ENCODE measurements at places on chromosomes 12 and 14. TPM values are rescaled to one million over a fixed set of nuclear protein-coding genes. Genes with fewer than 3 reads are reported as not detected.

The NUAK1 gene
- 31.5 TPM for total RNA-seq

DNA sequence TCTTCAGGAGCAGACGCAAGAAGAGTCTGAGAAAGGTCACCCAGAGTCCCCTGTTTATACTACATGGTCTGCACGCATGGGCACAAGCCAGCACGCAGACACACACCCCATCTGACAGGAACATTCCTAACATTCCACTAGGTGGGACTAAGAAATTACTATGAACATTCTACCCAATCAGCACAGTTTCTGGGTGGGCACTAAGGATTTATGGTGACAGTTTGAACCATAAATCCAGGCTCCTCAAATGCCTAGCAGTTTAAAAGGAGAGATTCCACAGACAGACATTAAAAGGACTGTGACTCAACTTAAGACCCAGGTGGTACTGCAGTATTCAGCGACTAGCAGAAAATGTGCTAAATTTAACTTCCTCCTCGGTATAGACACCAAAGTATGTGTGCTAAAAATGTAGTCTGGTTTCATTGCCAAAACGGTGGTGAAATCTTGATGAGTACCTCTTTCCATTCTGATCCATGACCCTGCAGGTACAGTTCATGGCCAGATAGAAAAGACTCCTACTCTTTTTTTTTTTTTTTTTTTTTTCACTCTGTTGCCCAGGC is 16.2 kb downstream of the ABHD4 start:
- DNase-seq: peak; percentile 58

- DNase-seq: peak; percentile 58
Measured at GRCh38 chr14:75877292-75877691, 104.5 kb downstream of the TGFB3 start.

DNA sequence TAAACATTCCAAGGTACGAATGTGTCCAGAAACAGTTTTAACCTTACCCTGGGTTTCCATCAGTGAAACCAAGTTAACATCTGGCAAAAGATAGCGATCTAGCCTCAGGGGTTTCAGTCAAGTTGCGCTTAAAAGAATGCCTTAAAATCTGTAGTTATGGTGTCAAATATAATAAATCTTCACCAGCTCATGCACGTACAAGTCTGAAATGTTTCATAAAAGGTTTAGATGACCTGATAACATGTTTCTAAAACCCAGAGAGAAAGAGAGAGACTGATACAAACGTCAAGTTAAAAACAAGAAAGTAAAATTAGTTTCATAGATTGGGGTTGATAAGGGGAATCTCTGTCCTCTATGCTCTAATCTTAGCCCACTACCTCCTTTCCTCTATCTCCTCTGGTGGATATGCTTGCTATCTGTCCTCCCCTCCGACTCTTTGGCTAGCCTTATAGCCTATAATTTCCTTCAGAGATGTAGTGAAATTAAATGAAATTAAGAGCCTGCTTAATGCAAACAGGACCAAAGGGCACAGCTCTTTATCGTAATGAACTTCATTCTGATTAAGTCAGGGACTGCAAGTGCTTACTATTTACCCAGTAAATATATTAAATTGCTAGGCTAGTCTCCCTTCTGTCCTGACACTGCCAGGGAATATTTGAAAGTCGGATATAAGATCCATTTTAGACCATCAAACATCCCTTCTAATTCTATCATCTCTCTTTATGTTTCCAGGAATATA is 18.4 kb upstream of the FOS start:
- DNase-seq: peak; percentile 7

DNA sequence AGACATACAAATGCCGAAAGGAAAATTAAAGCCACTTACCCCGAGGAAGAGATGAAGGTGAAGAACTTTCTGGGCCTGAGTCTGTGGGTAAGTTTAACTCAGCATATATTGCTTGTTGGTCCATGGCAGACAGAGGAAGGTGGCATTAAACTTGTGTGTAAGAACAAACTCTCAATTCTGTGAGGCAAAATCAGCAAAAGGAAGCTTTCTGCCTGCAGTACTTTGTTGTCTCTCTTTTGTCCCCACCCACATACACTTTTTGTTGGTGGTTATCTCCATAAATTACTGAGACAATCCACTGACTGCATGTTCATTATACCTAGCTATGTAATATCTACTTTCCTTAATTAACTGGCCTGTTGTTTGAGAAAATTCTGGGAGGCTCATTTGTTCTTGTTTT is at the start of gene KLRB1:
Gene KLRB1 (minus strand): TSS at position 201 of the 400 bp plus-strand sequence. CDS start 77 bp downstream, at position 124.
- DNase-seq: no peak

The ARHGDIB gene
- total RNA-seq: 23.0 TPM

GRCh38 chr12:116257215-116257614 is 20.3 kb downstream of the MED13L start:
- DNase-seq: peak; percentile 24

The COQ5 gene
- total RNA-seq: 45.9 TPM

The PLD4 gene
- total RNA-seq: 7.7 TPM

DNA sequence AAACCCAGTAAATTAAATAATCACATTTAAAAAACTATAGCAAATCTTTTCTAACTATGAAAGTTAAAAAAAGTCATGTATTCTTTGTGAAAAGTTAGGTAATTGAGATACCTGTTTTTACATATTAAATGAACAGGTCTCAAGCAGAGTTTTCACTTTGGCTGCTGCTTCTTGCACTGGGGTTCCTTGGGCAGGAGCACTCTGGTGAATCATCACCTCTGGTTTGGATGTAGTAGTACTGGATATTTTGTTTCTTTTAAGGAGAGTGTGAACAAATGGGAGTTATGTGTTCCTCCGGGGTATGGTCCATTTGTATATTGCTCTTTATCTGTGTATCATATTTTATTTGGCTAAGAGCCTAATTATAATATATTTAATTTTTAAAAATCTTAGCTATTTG is 82.7 kb downstream of the FUT8 start:
- no peak for DNase-seq

- DNase-seq: peak; percentile 59
Measured at GRCh38 chr12:67069451-67070306, 199.5 kb upstream of the CAND1 start.

The GARIN6 gene
- not detected for total RNA-seq

DNA sequence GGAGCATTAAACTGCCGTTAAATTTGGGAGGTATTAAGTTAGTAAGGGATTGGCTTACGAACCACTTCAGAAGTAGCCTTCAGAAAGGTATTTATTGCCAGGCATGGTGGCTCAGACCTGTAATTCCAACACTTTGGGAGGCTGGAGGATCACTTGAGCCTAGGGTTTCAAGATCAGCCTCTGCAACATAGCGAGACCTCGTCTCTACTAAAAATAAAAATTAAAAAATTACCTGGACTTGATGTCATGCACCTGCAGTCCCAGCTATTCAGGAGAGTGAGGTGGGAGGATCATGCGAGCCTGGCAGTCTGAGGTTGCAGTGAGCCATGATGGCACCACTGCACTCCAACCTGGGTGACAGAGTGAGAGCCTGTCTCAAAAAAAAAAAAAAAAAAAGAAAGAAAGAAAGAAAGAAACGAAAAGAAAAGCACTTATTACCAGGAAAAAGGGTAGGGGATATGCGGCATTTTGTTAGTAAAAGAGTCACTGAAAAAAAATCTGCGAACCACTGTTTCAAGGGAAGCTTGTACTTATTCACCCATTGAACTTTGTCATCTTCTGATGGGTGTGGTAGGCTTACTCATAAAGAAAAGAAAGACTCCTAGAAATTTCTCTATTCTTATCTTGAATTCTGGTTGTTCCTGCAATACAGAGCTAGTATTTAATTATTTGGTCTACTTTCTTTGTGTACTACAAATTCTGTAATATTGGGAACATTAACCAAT is 33.6 kb upstream of the PLEKHA5 start:
- no peak for DNase-seq

The GRIP1 gene
- total RNA-seq: 5.4 TPM

- peak; percentile 39 for DNase-seq
Measured at GRCh38 chr12:13288501-13288900, 92.0 kb downstream of the EMP1 start.

The PITPNM2 gene
- 10.4 TPM for total RNA-seq

The LRP1-AS gene
- total RNA-seq: not detected

The BICDL1 gene
- total RNA-seq: 4.0 TPM

GRCh38 chr12:95673576-95673975 is 117.0 kb downstream of the NTN4 start:
- no peak for DNase-seq

GRCh38 chr14:52115286-52115685 is 46.4 kb upstream of the NID2 start:
- no peak for DNase-seq

- no peak for DNase-seq
Measured at GRCh38 chr14:100714258-100714892, 12.3 kb upstream of the DLK1 start.

The CNTN1 gene
- total RNA-seq: 35.4 TPM

- peak; percentile 63 for DNase-seq
Measured at GRCh38 chr12:93802698-93803423, 125.7 kb downstream of the CRADD start.

Measured in tongue (tissue), 3 donors.